Psoas muscle (tissue), 8 donors: ENCODE measurements at places on chromosomes 5 and 9.
A peak's percentile ranks its signal among the peaks of the same experiment; 100 is the strongest.

DNA sequence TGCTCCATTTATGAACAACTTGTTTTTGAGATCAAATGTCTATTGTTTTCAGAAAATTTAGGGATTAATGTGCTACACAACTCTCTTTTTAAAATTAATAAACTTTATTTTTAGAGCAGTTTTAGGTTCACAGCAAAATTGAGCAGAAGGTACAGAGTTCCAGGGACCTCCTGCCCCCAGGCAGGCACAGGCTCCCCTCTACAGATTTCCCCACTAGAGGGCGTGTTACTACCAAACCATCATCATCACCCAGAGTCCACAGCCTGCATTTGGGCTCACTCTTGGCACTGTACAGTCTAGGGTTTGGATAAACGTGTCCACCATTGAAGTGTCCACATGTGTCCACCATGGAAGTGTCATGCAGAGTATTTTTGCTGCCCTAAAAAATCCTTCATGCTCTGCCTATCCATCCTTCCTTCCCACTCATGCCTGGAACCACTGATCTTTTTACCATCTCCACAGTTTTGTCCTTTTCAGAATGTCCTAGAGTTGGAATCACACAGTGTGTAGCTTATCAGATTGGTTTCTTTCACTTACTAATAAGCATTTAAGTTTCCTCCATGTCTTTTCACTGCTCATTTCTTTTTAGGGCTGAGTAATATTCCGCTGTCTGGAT, 61.7 kb downstream of the MRPL36 start:
- no peak for DNase-seq

DNA sequence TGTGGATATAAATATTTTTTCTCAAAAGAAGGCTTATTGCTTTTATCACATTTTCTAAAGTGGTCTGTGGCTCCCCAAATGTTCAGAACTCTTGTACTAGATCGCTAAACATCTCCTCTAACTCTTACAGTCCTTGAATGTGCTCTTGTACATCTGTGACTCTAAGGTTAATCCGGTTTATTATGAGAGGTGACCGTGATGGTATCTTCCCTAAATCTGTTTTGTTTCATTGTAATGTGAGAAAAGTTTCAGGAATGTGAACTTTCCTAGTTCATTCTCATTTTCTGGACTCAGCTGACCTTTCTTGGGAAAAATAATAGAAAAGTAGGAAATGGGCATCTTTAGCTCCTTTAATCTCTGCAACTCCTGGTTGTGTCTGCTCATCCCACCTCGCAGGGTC, 94.5 kb upstream of the CD180 start:
- DNase-seq: no peak

DNA sequence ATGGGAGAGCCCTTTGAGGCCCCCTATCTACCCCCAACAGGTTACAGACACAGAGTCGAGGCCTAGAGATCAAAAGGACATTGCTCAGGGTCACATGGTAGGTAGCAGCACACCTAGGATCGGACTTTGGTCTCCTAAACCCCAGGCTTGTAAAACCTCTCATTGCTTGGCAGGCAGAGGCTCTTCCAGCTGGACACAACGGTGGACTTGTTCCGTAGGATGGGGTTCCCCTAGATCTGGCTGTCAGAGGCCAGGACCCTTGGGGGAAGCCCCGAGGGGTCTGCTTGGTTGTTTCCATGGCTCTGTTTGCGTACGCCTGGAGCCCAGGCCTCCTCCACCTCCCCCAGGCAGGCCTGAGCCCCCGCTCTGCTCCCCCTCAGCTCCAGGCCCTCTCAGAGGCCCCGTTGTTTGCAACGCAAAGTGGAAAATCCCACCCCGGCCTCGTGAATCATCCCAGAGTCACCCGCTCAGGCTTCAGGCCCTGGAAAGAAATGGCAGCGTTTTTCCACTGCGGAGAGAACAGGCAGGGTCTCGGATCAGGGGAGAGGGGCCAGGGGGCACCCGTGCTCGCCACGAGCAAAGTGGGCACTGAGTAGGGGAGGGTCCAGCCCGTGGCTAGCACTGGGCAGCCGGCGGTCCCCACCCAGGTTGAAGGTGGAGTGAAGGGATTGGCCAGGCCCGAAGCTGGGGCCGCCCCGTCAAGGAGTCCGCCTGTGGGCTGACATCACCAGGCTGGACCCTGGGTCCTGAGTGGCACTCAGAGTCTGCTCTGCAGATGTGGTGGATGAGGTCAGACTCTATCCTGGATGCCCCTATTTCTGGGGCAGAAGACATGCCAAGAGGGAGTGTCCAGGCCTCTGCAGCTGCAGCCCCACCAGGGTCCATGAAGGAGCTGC, 19.8 kb downstream of the COL27A1 start:
- DNase-seq: no peak

GRCh38 chr5:179110528-179110927, 50.4 kb downstream of the ZNF354C start:
- DNase-seq: no peak

DNA sequence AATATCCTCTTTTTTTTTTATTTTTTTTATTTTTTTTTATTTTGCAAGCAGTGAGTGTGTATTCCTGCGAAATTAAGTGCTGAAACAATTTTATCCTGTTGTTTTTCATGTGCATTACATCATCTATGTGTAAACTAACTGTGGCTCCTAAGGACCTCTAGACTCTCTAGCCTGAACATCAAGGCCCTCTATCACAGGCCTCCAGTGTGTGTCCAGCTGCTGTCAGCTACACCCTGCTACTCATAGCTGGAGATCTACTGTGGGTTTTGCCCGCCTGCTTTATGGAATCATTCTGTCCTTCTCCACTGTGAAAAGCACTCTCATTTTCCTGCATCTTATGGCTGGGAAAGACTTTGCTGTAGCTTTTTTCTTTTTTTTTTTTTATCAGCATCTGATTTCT, 157.8 kb downstream of the KCTD16 start:
- no peak for DNase-seq

DNA sequence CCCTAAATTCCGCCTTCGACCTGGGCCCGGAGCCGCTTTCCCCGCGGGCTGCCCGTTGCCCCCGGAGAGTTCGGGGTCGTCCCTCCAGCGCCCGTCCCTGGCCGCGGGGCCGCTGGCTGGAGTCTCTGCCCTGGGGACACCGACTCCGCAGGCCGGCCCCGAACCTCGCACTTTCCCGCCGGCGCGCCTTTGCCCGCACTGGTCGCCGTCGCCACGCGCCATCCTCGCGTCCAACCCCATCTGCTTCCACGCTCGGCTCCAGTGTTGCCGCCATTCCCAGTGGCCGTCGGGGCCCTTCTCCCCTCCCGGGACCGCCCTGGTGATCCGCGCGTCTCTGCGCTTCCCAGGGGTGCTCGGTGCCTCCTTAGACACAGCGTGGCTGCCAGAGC, 11.0 kb downstream of the LHX3 start:
- DNase-seq: no peak

- DNase-seq: no peak
Measured at GRCh38 chr9:134629061-134629585, 12.5 kb upstream of the COL5A1 start.

- peak; percentile 44 for DNase-seq
Measured at GRCh38 chr5:154783774-154784460, 28.7 kb downstream of the LARP1 start.

DNA sequence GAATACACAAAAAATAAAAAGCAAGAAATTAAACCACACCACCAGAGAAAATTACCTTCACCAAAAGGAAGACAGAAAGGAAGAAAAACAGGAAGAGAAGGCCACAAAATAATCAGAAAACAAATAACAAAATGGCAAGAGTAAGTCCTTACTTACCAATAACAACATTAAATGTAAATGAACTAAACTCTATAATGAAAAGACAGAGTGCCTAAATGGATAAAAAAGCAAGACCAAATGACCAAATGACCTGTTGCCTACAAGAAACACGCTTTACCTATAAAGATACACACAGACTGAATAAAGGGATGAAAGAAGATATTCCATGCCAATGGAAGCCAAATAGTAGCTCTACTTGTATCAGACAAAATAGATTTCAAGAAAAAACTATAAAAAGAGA, 87.2 kb downstream of the TSSK1B start:
- no peak for DNase-seq

DNA sequence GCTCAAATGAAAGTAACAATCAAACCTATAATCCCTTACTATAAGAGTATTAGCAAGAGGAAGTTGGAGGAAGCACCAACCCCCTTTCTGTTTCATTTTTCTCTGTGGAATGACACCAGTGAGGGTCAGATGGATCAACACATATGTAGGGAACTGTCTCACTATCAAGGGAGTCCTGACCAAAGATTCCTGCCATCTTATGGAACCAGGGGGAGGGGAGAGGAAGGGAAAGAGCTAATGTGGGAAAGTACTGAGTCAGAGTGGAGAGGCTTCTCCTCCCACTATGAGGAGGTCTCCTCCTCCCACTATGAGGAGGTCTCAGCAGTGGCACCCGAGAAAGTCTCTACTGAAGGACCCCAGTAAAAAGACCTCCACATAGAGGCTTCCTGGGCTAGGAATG, 73.3 kb upstream of the PCSK1 start:
- DNase-seq: no peak

DNA sequence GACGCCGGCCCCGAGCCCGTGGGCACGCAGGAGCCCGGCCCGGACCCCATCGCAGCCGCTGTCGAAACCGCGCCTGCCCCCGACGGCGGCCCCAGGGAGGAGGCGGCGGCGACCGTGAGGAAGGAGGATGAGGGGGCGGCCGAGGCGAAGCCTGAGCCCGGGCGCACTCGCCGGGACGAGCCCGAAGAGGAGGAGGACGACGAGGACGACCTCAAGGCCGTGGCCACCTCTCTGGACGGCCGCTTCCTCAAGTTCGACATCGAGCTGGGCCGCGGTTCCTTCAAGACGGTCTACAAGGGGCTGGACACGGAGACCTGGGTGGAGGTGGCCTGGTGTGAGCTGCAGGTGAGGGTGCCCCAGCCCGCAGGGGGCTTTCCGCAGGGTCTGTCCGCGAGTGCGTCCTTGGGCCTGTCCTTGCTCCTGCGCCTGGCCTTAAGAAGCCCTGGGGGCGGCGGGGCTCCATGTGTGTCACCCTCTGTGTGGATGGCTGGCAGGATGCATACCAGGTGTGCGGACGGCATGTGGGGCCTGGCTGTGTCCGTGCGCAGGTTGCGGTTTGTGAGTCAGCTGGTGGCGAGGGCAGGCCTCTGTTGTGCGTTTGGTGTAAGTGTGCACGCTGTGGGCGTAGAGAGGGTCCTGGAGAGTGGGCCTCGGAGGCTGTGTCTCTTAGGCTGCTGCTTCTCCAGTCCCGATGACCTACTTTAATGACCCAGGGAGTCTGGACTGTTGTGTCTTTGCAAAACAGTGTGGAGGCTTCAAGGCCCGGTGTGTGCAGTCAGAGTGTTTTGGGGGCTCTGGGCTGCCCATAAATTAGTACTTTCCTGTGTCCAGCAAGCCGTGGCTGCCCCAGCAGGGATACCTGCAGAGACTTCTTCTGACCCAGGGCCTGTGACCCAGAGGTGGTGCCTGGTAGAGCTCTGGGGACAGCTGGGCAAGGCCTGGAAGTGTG, 1.6 kb downstream of the WNK2 start:
- no peak for DNase-seq

- no peak for DNase-seq
Measured at GRCh38 chr5:14261235-14261634, 118.1 kb downstream of the TRIO start.

DNA sequence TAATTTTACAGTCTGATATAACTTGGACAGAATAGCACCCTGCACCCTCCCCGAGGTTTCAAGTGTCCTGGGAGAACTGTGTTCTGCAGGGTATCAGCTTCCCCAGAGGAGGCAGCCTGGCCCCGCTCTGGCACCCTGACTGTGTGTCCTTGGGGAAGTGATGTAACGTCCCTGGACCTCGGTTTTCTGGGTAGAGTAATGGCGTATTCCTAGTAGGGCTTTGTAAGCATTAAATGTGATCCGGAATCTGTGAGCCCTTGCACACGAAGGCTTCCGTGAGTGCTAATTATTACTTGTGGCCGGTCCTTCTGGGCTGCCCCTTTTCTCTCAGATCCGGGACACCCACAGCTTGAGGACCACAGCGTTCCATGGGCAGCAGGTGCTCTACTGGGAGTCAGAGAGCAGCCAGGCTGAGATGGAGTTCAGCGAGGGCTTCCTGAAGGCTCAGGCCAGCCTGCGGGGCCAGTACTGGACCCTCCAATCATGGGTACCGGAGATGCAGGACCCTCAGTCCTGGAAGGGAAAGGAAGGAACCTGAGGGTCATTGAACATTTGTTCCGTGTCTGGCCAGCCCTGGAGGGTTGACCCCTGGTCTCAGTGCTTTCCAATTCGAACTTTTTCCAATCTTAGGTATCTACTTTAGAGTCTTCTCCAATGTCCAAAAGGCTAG, 1.0 kb upstream of the CACFD1 start:
- DNase-seq: no peak

GRCh38 chr5:160835376-160835775, 16.6 kb downstream of the ATP10B start:
- DNase-seq: no peak

DNA sequence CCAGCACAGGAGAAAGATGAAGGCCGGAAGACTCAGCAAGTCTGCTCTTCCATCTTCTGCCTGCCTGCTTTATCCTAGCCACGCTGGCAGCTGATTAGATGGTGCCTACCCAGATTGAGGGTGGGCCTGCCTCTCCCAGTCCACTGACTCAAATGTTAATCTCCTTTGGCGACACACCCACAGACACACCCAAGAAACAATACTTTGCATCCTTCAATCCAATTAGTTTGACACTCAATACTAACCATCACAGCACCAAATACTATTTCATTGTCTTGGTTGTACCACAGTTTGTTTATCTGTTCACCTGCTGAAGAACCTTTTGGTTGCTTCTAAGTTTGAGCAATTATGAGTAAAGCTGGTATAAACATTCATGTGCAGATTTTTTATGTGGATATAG, 23.7 kb downstream of the SMIM32 start:
- no peak for DNase-seq

- DNase-seq: no peak
Measured at GRCh38 chr9:118985851-118986250, 383.4 kb downstream of the BRINP1 start.

DNA sequence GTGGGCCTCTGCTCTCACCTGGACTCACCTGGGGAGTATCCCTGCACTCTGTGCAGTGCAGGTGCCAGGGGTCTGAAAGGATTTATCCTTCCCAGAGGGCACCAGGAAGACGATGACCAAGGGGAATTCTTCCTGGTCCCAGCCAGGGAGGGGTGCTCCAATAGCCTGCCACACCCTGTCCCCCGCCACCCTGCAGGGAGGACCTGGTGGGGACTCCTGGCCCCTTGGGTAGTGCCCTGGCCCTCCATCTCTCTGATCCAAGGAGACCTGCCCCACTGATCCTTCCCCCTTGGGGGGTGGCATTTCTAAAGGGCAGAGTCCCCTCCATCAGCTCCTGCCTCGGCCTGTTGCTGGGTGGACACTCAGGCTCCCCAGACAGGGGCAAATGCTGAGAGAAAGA, 70.7 kb downstream of the NTNG2 start:
- DNase-seq: no peak

DNA sequence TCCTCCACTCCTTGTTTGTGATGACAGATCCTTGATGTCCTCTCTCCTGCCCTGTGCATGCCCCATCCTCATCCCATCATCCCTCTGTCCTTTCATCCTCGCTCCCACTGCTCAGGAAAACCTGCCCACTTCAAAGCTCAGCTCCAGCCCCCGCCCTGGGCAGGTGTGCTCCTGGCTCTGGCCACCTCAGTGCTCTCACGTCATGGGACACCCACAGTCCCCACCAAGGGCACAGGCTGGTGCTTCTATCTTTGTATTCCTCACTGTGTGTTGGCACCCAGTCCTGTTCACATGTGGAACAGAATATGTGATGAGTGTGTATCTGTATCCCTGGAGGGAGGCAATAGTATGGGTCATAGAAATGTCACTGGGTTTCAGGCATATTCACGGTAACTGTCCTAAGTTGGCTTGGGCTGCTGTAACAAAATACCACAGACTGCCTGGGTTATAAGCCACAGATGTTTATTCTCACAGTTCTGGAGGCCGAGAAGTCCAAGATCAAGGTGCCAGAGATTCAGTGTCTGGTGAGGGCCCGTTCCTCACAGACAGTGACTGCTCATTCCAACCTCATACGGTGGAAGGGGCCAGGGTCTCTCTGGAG, 13.5 kb downstream of the GFPT2 start:
- DNase-seq: no peak
